ENCODE measurements at places on chromosomes 3 and 15. TPM values are rescaled to one million over a fixed set of nuclear protein-coding genes. Genes with fewer than 3 reads are reported as not detected.
A peak's percentile ranks its signal among the peaks of the same experiment; 100 is the strongest.

- DNase-seq: no peak
Measured at GRCh38 chr3:50302095-50303012, 1.0 kb downstream of the HYAL1 start.

Gene GHSR
- total RNA-seq: not detected

DNA sequence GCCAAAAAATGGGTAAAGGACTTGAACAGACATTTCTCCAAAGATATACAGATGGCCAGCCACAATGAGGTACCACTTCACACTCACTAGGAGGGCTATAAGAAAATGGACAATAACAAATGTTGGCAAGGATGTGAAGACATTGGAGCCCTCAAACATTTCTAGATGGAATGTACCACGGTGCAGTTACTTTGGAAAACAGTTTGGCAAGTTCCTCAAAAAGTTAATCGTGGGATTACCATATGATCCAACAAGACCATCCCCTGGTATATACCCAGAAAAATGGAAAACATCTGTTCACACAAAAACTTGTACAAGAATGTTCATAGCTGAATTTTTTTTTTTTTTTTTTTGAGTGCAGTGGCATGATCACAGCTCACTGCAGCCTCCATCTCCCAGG lies 15.9 kb upstream of the HRH1 start:
- DNase-seq: no peak

DNA sequence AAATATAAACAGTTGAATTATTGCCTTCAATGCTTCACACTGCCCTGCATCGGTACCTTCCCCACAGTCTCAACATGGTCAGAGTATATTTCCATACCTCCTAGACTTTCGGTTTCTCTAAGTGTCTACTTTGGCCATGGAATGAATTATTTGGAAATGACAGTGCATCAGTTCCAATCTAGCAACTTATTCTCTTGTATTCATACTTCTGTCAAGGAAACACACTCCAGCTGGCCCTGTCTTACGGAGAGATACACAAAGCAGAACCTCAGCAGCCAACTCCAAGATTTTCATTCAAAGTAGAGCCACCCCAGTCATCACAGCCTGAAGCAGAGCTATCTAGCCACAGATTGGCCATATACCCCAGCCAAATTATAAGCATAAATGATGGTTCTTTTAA lies 518.4 kb upstream of the UBE2E2 start:
- DNase-seq: no peak

Gene PAK6
- total RNA-seq: 0.31 TPM

DNA sequence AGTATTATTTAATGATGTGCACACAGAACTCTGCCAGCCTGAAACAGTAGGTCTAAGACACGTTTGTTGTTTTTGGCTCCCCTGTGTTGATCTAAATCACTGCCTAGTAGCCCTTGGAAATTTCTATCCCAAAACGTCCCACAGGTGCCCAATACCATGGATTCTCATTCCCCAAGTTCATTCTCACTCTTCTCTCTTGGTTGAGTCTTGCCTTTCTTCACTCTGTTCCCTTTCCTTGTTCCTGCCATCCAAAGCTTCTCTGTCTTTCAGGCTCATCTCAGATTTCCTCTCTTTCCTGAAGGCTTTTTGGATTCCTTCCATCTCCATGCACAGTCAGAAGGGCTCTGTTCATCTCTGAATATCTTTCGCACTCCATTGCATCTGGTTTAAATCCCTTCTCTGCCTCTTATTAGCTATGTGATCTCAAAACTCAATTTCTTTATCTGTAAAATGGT lies 54.2 kb downstream of the PPARG start:
- DNase-seq: no peak

Gene LRRIQ4
- total RNA-seq: 0.38 TPM

- no peak for DNase-seq
Measured at GRCh38 chr3:35524856-35525255, 114.5 kb upstream of the ARPP21 start.

DNA sequence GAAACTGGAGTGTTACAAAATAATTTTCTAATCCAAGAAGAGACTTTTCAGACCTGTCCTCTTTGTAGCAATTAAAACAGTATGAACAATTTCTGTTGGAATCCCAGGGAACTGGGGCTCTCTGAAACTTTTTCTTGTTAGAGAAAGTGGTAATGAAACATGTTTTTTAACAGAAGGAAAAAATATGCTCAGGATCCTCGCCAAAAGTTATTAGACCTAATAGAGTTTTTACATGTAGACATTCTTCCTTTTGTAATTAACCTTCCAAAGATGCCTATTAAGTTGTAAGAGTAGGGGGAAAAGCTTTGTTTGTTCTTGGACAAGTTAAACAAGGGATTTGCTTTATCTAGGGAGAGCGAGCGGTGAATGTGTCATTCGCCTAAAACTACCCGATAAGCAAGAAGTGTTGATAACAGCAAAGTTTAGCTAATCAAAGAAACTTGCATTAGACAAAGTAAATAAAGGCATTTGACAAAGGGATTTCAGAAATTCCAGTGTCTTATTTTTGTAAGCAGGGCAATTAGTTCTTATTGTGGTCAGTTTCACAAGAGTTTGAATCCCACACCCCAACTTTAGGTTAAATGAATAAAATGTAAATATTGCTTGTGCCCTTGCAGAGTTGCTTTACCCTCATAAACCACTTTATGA lies 2.3 kb downstream of the RARB start:
- DNase-seq: no peak

DNA sequence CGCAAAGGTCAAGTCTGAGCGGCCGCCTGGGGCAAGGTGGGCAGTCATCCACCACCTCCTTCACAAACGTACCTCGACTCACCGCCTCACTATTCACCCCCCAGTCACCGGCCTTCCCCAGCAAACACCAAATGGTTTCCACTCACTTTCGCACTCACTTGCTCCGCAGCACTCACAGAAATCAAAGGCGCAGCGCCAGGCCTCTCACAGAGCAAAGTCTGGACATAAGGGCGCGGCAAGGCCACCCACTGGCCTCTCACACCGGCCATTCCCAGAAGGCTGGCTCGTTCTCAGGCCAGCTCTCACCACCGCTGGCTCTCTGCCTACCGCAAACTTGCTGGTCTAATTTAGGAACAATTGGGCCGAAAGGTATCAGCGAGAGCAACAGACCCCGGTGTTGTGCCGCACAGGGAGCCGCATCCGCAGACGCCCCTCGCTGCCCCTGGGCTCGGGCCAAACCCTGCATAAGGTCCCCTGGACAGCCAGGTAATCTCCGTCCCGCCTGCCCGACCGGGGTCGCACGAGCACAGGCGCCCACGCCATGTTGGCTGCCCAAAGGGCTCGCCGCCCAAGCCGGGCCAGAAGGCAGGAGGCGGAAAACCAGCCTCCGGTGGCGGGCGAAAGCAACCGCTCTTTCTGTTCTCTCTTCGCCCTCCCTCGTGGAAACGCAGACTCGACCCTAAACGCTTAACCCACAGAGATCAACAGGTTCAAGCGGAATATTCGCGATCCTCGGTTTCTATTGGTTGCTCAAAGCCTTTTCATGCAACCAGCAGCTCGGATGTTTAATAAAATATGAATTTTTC lies 2.9 kb downstream of the SHOX2 start:
- peak; percentile 38 for DNase-seq

- DNase-seq: peak; percentile 77
Measured at GRCh38 chr3:185353823-185354614, 8.9 kb upstream of the MAP3K13 start.

Gene PODXL2
- 16.4 TPM for total RNA-seq

GRCh38 chr3:69504232-69504631 lies 118.3 kb upstream of the FRMD4B start:
- no peak for DNase-seq

GRCh38 chr3:143040261-143040879 lies 39.0 kb downstream of the U2SURP start:
- no peak for DNase-seq

DNA sequence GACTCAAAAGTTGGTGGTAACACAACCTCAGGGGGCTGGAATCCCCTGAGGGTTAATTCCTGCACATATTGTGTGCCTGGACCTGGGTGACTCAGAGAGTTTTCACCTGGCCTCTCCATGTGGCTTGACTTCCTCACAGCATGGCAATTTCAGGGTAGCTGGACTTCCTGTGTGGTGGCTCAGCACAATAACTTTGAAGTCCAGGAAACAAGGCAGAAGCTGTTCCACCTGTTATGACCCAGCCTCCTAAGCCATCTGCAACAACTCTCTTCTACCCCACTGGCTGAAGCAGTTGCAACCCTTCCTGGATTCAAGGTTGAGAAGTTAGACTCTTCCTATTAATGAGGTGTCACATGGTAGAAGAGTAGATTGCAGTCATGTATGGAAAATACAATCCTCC lies 58.4 kb downstream of the EDEM1 start:
- no peak for DNase-seq

- DNase-seq: no peak
Measured at GRCh38 chr15:89015412-89016097, 72.7 kb upstream of the ABHD2 start.

- DNase-seq: no peak
Measured at GRCh38 chr15:44289259-44289790, 806 bp downstream of the GOLM2 start.

Gene ACP3
- 0.44 TPM for total RNA-seq

Gene CPNE9
- total RNA-seq: 0.31 TPM

DNA sequence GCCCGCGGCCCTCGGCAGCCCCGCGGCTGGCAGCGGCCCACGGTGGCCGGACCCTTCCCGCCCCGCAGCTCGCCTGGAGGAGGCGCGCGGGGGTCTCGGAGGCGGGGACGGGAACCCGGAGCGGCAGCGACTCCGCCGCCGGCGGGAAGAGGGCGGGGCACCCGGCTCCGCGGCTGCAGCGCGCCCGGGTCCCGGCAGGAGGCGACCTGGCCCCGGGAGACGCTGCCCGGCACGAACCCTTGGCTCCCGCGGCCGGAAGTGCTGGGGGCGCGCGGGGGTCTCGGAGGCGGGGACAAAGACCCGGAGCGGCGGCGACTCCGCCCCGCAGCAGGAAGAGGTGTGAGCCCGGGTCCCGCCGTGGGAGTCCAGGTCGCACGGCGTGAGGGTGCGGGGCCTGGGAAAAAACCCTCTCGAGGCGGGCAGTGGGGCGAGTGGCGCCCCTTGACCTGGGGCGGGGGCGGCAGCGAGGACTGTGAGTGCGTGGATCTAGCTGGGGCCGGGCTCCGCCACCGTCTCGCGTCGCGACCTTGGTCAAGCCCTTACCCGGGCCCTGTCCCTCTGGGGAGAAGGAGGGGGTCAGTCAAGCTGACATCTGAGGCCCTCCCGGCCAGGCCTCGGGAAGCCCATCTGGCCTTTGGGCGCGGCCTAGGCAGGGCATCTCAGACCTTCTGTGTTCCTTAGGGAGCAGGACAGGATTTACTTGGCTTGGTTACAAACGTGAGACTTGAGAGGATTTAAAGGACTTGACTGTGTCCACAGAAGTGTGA lies at the start of gene CIB2:
Gene CIB2 (minus strand): TSS at position 151 of the 767 bp plus-strand sequence. CDS start 230 bp downstream, outside the sequence.
- DNase-seq: peak; percentile 89

Gene FBN1
- total RNA-seq: 54.0 TPM

- DNase-seq: no peak
Measured at GRCh38 chr3:27930052-27930602, 208.0 kb upstream of the EOMES start.

Gene CADM2
- 0.97 TPM for total RNA-seq

- DNase-seq: no peak
Measured at GRCh38 chr15:36448418-36448817, 131.0 kb upstream of the CDIN1 start.

DNA sequence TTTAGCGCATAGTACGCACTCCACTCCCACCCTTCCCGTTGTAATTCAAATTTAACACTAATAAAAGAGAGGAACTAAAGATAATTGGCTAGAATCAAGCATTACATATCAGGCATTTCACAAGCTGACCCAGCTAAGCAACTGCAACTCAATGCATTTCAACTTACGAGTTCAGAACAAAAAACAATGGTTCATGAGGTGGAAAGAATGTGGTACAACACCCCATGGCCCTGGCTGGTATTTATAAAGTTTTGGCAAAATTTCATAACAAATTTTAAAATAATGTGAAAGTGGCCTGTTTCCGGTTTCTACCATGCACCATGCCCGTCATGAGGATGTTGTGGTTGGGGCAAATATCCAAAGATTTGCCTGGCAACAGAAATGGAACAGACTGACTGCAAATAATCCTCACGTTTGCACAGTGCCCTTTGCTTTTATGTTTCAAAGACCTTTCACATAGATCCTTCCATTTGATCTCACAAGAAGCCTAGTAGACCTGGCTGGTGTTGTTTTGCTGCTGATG lies 455.3 kb upstream of the NR2F2 start:
- DNase-seq: no peak

Gene DZIP1L
- 7.7 TPM for total RNA-seq
